ENCODE measurements at places on chromosomes 4 and X.

DNA sequence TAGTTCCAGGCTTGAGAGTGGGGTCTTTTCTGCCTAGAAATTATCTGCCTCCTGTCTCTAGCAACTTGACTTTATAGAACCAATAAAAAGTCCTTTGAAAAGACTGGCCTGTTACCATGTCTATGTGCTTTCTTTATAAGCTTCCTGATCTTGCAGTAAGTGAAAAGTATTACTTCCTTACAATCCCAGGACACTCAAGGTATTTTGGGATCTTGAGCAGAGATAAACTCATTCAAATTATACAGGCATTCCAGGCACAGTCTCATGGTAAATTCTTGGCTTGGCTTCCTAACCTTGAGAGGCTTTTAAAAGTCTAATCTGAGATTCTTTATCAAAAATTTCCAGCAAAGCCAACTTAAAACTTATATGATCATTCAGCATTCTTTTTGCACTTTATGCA is 833.0 kb upstream of the POU3F4 start:
- no peak for DNase-seq

DNA sequence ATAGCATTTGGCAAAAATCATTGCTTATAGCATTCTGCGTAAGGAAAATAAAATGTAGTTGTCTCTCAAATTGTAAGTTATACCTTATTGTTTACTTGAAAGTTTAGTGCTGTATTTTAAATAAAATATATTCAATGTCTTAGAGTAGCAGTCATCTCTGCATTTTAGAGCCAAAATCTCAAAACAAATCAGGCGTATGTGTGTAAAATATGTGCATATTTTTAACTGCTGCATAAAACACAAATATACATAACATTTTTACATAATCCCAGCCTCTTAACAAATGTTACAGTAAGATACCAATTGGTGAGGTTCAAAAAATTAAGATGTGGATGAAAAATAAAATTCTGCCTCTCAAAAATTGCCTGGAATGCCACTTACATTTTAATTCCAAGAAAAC is 145.8 kb upstream of the AGA start:
- no peak for DNase-seq

DNA sequence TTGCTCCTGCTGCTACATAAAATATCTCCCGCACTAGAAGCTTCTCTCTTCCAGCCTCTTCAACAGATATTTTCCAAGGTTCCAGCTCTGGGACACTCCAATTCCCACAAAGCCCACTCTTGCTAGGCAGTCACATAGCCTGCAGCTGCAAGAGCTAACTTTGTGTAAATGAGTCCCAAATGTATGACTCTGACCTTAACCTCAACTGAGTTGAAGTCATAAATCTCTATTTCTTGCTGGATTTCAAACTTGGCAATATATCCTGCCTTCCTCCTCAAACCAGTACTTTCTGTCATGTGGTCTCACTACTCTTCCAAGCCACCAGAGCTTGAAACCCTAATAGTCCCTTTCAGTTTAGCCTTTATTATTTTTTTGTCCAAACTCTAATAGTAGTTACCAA is 315.4 kb upstream of the GRIA3 start:
- no peak for DNase-seq

GRCh38 chr4:185672151-185672550 is 136.8 kb upstream of the PDLIM3 start:
- no peak for DNase-seq

DNA sequence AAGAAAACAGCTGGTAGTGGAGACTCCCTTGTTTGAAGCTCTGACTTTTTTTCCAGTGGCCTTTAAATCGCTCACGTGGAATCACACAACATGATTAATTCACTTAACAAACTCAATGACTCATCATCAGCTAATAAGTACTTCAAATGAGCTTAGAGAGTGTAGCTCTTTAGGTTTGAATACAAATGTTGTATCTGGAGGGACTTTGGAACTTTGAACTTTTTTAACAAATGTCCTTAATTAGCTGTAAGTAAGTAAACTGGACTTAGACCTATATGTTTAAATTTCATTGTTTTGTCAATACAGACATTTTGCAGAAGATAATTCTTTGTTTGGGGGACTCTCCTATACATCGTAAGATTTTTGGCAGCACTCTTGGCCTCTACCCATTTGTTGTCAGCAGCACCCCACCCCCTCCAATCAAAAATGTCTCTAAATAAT is 581.1 kb downstream of the SPRY1 start:
- no peak for DNase-seq

DNA sequence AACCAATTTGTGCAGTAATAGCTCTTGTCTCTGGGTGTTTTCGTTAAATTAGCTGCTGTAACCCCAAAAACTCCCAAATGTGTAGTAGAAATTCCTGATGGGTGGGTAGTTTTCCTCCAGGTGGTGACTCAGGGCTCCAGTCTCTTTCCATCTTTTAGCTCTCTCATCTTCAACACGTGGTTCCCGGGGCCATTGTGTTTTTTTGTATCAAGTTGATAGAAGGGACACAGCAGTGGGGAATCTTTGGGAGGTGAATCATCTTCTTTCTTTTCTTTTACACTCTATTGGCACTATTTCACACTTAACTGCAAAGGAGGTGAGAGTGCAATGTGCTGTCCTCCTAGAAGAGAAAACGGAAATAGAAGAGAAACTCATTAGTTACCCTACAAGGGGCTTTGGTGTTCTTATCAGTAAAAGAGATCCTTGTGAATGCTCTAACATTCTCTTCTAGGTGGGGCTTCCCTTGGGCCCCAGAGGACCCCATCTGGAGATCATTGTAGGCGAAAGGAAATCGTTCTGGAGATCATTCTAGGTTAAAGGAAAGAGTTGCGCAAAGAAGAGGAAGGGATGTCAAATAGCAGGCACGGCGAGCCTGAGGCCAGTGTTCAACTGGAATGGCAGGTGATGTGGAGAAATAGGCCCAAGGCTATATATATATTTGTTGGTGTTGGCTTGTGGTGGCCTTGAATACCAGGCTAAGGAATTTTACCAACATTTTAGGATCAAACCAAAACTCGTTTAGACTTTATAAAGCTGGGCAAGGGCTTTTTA is 68.2 kb upstream of the ACSL1 start:
- no peak for DNase-seq

DNA sequence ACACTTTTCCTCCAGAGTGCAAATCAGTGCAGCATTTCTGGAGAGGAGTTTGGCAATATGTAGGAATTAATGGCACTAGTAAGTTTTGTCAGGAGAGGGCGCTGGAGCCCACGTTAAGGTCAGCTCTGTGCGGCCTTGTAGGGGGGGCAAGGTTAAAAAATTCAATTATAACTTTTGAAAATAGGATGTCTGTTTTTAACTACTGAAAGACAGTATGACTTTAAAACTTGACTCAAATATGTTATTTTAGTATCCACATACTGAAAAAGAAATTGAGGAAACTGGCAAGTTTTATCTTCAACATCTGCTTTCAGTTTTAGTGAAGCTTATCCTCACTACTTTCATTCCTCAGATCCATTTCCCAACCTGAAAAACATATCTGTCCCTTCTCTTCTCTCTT is 30.9 kb upstream of the HSD17B13 start:
- DNase-seq = peak; percentile 41

DNA sequence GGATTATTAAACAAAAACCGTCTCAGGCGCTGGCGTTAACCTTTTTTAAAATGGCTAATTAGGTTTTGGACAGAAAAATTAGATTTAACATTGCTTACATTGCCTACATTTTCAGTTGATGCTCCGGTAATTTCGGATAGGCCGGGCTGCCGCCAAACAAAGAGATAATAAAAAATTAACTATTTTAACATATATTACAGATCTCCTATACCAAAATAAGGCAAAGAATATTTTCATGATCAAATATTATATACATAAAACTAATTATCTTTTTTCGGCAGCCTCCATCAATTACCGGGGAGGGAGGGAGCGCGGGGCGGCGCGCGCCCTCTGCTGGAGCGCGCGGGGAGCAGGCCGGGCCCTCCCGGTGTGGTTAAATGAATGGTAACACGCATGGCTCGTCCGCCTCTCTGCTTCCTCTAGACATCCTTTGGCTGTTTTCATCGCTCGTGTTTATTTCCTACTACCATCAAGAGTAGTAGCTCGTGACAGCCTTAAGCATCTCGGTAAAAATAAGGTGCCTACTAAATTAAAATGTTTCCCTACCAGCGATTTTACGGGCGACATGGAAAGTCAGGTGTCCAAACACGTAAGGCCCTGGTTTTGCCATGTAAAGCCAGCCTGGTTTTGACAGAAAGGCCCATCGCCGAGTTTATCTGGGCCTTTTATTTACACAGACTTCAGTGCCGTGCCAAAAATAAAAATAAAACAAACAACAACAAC is 52.4 kb upstream of the TMEM33 start:
- peak; percentile 59 for DNase-seq

Data from KBM-7 (cell line).